ENCODE measurements at places on chromosomes 4 and X. TPM values are rescaled to one million over a fixed set of nuclear protein-coding genes. Genes with fewer than 3 reads are reported as not detected.
A peak's percentile ranks its signal among the peaks of the same experiment; 100 is the strongest.

Gene PDZD4
- 0.30 TPM for total RNA-seq

GRCh38 chrX:82945332-82945731, 562.8 kb upstream of the POU3F4 start:
- H3K27me3 ChIP-seq = no peaks in the 10 kb centered on the region
- DNase-seq = no peak
- H3K4me1 ChIP-seq = no peaks in the 10 kb centered on the region
- H3K36me3 ChIP-seq = no peaks in the 10 kb centered on the region

DNA sequence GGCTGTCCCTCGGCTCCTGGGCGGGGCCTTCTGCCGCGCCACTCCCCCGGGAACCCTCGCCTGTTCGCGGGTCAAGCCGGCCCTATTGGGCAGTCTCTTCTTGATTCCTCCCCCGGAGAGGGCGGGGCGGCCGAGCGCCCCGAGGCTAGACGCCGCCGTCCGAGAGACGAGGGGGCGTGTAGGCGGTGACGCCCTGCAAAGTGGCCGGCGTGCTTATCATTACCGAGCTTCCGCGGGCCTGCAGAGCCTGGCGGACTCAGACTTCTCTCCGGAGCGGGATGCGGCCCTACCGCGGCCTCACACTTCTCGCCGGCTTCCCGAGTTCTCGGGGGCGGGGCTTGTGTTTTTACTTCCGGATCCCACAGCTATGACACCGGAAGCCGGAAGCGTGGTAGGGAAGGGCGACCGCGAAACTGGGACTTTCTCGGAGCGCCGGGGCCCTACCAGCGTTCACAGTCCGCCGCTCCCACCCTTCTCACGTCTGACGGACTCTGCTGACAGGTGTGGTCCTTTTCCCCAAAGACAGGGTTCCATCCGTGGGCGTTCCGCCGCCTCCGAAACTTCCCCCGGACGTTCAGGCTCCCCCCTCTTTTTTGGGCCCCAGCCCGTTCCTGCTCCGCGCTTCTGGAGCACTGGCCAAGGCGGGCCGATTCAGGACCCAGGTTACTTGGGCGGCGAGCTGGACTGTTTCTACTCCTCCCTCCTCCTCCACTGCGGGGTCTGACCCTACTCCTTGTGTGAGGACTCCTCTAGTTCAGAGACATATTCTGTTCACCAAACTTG, at the start of gene IKBKG:
Gene IKBKG (plus strand): TSS at position 376 of the 783 bp plus-strand sequence. CDS start 4,383 bp downstream, outside the sequence.
- H3K27ac ChIP-seq = peak within 1 kb of the TSS; percentile 74
- peak; percentile 72 for DNase-seq
- peak within 1 kb of the TSS; percentile 96 for H3K4me3 ChIP-seq
- no peaks in the 10 kb centered on the region for H3K36me3 ChIP-seq

- H3K27ac ChIP-seq = no peak overlapping the region
- H3K27me3 ChIP-seq = no peaks in the 10 kb centered on the region
- H3K4me1 ChIP-seq = no peaks in the 10 kb centered on the region
- no peaks in the 10 kb centered on the region for H3K36me3 ChIP-seq
Observed at GRCh38 chr4:129336457-129337227, 240.7 kb downstream of the C4orf33 start.

DNA sequence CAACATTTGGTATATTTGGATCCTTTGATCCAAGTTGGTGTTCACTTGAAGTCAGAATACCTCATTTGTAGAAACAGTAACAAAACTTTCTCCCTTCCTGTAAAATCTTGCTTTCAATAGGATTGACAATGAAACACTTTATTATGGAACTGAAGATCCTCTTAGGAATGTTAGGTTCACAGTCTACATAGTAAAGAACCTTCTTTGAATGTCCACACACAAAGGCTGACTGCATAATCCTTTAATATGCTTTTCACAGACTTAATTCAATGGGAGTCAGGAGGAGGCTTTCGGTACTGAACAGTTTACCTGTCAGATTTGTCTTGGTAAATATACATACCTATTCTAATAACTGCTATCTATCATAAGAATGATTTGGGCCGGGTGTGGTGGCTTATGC, 188.5 kb downstream of the SPRY1 start:
- H3K36me3 ChIP-seq = no peaks in the 10 kb centered on the region
- peaks cover 20% of the 10 kb centered on the region for H3K4me1 ChIP-seq
- DNase-seq = no peak
- H3K4me3 ChIP-seq = no peak overlapping the region
- no peak overlapping the region for H3K27ac ChIP-seq
- H3K27me3 ChIP-seq = no peaks in the 10 kb centered on the region

- H3K27ac ChIP-seq = peak within 1 kb of the TSS; percentile 32
- H3K27me3 ChIP-seq = no peaks in the 10 kb centered on the region
- no peaks in the 10 kb centered on the region for H3K36me3 ChIP-seq
- peak within 1 kb of the TSS; percentile 64 for H3K4me3 ChIP-seq
- DNase-seq = peak; percentile 66
Observed at GRCh38 chrX:24464836-24465531, at the start of gene PDK3. Gene PDK3, plus strand, starts transcription at chrX:24465286. Its CDS starts 170 bp downstream, at chrX:24465456.

- no peaks in the 10 kb centered on the region for H3K36me3 ChIP-seq
- no peak overlapping the region for H3K4me3 ChIP-seq
- H3K4me1 ChIP-seq = no peaks in the 10 kb centered on the region
- H3K27me3 ChIP-seq = no peaks in the 10 kb centered on the region
- no peak for DNase-seq
Observed at GRCh38 chrX:8179656-8180055, 8.6 kb upstream of the VCX2 start.

Gene CFAP47
- total RNA-seq = not detected

Gene GAGE2A
- 0.52 TPM for total RNA-seq

GRCh38 chr4:54745031-54745770, 87.4 kb downstream of the KIT start:
- no peak for DNase-seq
- H3K27me3 ChIP-seq = peaks cover 8% of the 10 kb centered on the region
- H3K4me3 ChIP-seq = no peak overlapping the region
- no peak overlapping the region for H3K27ac ChIP-seq
- no peaks in the 10 kb centered on the region for H3K36me3 ChIP-seq
- no peaks in the 10 kb centered on the region for H3K4me1 ChIP-seq

DNA sequence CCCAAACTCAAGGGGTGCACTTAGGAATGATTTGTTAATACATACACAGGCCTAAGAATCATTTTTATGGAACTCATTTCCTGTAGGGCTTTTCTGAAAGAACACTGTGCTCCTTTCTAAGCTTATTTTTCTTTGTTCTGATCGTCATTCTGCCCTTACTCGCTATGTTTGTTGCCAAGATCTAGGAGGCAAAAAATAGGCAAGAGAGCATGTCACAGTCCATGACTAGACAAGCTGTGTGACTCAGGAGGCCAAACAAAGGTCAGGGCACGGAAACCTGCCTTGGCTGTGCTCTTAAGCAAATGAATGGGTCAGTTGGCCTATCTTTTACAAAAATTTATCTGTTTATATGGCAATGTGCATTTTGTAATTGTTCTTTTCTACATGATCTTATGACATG, 42.5 kb upstream of the C1GALT1C1 start:
- H3K36me3 ChIP-seq = no peaks in the 10 kb centered on the region
- H3K27ac ChIP-seq = no peak overlapping the region
- no peaks in the 10 kb centered on the region for H3K27me3 ChIP-seq
- DNase-seq = peak; percentile 1

Gene STK32B
- not detected for total RNA-seq

Gene TMEM31
- not detected for total RNA-seq

- no peaks in the 10 kb centered on the region for H3K36me3 ChIP-seq
- no peak for DNase-seq
- peaks cover 9% of the 10 kb centered on the region for H3K4me1 ChIP-seq
- H3K27ac ChIP-seq = no peak overlapping the region
Observed at GRCh38 chr4:148090029-148090428, 352.2 kb downstream of the NR3C2 start.

DNA sequence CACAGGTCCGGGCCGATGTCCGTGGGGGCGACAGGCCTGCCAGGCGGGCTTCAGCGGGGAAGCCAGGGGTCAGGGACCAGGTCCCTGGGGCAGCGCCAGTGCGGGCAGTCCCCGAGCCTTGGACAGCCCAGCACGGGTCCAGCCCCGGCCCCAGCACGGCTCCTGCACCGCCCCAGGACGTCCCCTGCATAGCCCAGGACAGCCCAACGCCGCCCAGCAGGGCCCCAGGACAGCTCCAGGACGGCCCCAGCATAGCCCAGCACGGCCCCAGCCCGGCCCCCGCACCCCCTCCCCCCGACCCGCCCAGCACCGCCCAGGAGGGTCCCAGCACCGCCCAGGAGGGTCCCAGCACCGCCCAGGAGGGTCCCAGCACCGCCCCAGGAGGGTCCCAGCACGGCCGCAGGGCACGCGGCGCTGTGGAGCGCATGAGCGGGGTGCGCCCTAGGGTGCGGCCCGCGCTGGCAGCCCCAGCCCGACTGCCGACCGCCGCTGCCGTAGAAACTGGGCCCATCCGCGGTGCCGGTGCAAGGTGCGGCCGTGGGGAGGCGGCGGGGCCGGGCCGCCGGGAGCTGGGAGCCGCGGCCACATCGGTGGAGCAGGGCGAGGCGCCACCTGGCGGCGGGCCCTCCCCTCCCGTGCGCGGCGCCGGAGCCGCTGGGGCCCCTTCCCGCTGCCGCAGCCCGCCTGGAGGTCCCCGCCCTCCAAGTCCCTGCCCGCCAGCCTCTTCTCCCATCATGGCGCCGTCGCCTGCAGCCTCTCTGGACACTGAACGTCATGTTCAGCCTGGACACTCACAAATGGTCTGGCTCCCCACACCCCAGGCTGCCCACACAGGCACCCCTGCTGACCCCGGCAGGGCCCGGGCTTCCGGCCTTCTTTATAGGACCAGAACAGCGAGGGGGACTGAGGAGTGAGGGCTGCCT, 106.8 kb upstream of the NKX1-1 start:
- no peaks in the 10 kb centered on the region for H3K36me3 ChIP-seq
- no peaks in the 10 kb centered on the region for H3K27me3 ChIP-seq
- peak; percentile 15 for DNase-seq
- H3K27ac ChIP-seq = peak overlapping the region; percentile 19
- peak overlapping the region; percentile 45 for H3K4me3 ChIP-seq
